ENCODE measurements at places on chromosomes 13 and 19. TPM values are rescaled to one million over a fixed set of nuclear protein-coding genes. Genes with fewer than 3 reads are reported as not detected.

DNA sequence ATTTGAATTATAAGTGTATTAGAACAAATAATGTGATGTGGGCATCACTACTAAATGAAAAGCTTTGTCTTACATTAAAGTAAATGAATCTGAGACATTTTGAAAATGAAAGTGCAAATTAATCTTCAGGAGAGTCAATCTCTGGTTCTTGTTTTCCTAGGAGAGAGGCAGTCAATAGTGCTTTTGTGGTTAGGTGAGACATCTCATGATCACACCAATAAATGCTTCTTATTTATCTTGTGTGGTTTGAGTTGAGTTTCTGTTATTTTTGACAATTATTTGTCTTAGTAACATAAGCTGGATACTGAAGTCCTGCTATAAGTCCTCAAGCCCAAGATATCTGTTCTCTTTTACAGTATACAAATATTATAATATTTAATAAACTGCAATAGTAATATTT lies 1378.0 kb upstream of the PCDH9 start:
- H3K36me3 ChIP-seq, result no peaks in the 10 kb centered on the region
- DNase-seq, result no peak
- no peaks in the 10 kb centered on the region for H3K27me3 ChIP-seq
- no peak overlapping the region for H3K4me3 ChIP-seq
- no peak overlapping the region for H3K27ac ChIP-seq
- H3K4me1 ChIP-seq, result no peaks in the 10 kb centered on the region

DNA sequence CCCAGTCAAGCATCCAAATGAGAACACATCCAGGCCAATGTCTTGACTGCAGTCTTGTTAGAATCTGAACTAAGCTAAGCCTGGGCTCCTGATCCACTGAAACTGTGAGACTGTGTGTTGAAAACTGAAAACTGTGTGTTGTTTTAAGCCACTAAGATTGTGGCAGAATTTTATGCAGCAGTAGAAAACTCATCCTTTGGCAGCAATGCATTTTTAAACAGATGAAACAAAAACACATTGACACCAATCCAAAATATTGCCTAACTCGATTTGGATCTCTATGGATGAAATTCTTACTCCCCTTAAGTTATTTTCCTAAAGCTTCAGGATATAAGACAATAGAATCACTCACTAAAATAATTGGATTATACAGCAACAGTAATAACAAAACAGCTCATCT lies 202.3 kb upstream of the KLF12 start:
- DNase-seq, result no peak
- no peaks in the 10 kb centered on the region for H3K27me3 ChIP-seq
- H3K4me1 ChIP-seq, result no peaks in the 10 kb centered on the region
- no peak overlapping the region for H3K27ac ChIP-seq

Gene DLL3
- total RNA-seq, result 2.2 TPM

DNA sequence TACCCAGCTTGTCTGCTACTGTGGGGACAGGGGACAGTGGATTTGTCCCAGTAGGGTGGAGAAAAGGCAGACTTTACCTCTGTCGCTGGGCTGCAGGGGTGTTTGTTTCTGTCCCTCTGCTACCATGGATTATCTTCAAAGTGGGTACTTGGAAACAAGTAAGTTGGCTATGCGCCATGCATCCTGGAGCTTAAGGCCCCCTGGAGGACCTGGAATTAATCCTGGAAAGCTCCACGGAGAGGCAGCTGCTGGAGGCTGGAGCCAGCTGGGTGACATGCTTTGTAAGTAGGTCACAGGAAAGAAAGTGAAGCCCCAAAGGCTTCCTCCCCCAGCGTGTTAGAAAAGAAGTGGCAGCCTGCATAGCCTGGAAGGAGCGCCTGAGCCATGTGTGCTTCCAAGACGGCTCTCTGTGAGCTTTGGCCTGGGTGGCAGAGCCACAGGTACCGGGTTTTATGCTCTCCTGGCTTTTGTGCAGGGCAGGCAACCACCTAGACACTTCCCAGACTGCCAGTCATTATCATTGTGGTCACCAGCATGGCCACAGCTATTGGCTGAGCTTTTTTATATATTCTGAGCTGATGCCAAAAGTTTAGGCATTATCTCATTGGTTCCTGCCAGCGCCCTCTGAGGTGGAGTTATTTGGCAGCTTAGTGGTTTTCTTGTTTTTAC lies 9.5 kb downstream of the B3GLCT start:
- DNase-seq, result no peak
- H3K27ac ChIP-seq, result no peak overlapping the region
- H3K27me3 ChIP-seq, result no peaks in the 10 kb centered on the region
- H3K36me3 ChIP-seq, result no peaks in the 10 kb centered on the region

DNA sequence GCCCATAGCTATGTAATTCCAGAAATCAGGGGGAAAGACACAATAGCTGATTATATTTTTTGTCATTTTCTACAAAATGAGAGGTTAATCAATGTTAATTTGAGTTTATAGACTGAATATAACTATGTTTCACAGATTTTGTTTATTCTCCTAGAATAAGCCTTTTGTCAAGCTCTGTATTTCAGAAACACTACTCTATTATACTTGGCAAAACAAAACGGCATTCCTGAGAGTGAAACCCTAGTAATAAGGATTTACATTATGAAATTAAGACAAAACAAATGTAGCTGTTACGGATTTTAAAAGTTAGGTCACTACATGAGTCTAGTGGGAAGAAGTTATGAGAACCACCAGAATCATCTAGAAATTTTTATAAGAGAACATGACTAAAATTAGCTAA lies 334.2 kb downstream of the KLF12 start:
- no peak for DNase-seq
- H3K4me1 ChIP-seq, result peaks cover 1% of the 10 kb centered on the region
- no peak overlapping the region for H3K4me3 ChIP-seq

- no peak for DNase-seq
- H3K4me3 ChIP-seq, result no peak overlapping the region
- H3K4me1 ChIP-seq, result no peaks in the 10 kb centered on the region
- H3K27me3 ChIP-seq, result peaks cover 38% of the 10 kb centered on the region
- no peaks in the 10 kb centered on the region for H3K36me3 ChIP-seq
- no peak overlapping the region for H3K27ac ChIP-seq
Measured at GRCh38 chr13:111893071-111893606, 173.8 kb upstream of the SOX1 start.

Gene GPR18
- 6.3 TPM for total RNA-seq

DNA sequence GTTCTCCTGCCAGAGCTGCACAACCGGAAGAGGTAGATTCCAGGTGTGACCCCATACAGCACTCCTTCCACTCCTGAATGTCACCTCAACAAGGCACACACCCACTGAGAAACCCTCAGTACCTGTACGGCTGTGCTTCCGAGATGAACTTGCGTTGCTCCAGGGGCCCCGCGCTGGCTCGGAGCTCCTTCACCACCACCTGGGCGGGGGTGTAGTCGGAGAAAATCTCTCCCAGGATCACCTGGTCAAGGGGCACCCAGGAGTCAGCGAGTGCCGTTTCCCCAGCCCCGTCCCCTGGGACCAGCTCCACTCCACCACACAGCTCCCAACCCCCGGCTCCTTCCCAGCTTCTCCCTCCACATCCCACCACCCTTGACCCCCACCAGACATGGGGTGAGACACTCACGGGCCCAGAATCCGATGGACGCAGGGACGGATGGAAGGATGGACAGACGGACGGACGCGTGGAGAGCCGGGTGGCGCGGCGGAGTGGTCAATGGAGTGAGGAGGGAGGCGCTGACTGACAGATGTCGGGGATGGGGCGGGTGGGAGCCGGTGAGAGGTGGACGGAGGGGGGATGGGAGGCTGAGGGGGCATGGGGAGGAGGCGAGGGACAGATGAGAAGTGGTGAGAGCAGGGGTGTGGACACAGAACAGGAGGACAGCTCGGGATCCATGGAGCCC lies 2.8 kb downstream of the LMTK3 start:
- H3K4me3 ChIP-seq, result no peak overlapping the region
- no peaks in the 10 kb centered on the region for H3K36me3 ChIP-seq
- H3K27me3 ChIP-seq, result no peaks in the 10 kb centered on the region
- H3K4me1 ChIP-seq, result peaks cover 8% of the 10 kb centered on the region
- H3K27ac ChIP-seq, result no peak overlapping the region

DNA sequence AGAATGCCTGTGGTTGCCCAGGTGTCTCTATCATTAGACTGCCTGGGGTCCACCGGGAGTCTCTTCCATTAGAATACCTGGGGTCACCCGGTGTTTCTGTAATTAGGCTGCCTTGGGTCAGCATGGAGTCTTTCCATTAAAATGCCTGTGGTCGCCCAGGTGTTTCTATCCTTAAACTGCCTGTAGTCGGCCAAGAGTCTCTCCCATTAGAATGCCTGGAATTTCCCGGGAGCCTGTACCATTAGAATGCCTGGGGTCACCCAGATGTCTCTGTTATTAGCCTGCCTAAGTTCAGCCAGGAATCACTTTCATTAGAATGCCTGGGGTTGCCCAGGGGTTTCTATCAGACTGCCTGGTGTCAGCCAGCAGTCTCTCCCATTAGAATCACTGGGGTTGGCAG lies 1492.8 kb downstream of the UQCRFS1 start:
- no peaks in the 10 kb centered on the region for H3K4me1 ChIP-seq
- no peaks in the 10 kb centered on the region for H3K27me3 ChIP-seq
- no peak for DNase-seq

Gene NXNL1
- total RNA-seq, result not detected

DNA sequence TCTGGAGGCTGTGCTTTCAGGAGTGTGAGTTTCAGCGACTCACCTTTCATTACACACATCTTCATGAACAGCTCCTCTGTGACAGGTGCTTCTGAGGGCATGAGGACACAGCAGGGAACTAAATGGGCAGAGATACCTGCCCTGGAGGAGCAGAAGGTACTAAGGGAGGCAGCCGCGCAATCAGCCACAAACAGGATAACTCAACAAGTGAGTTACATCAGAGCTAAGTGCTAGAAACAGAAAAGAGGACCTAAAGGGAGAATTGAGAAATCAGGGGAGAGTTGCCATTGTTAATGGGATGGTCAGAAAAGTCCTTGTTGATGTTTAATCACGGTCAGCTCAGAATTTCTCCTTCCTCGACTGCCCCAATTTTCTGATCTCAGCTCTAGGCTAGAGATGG lies 42.5 kb downstream of the SYDE1 start:
- DNase-seq, result no peak
- H3K27ac ChIP-seq, result no peak overlapping the region
- no peaks in the 10 kb centered on the region for H3K36me3 ChIP-seq
- H3K27me3 ChIP-seq, result peaks cover 2% of the 10 kb centered on the region
- H3K4me3 ChIP-seq, result no peak overlapping the region
- peaks cover 4% of the 10 kb centered on the region for H3K4me1 ChIP-seq

GRCh38 chr13:76719955-76720354 lies 166.2 kb downstream of the KCTD12 start:
- H3K4me1 ChIP-seq, result no peaks in the 10 kb centered on the region
- H3K27me3 ChIP-seq, result no peaks in the 10 kb centered on the region
- no peak for DNase-seq
- no peak overlapping the region for H3K4me3 ChIP-seq
- no peak overlapping the region for H3K27ac ChIP-seq
- no peaks in the 10 kb centered on the region for H3K36me3 ChIP-seq

Gene ZNF665
- 2.3 TPM for total RNA-seq

Gene CYP2A7
- total RNA-seq, result not detected

Gene TNNI3
- not detected for total RNA-seq

DNA sequence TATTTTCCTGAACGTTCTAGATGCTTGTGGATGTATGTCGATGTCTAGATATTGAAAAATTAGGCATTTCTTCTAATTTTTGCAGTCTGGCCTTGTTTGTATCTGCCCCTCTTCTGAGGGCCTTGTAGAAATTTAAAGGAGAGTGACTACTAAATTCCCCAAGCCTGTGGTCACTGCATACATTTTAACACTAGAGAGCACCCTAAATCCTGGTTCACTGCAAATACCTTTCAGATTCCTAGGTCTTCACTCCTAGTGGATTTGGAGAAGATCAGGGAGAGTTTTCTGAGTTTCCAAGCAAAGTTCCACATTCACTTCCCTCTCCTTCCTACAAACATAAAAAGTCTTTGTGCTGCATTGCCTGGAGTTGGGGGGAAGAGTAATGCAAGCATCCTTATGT lies 1272.5 kb downstream of the OLFM4 start:
- no peak overlapping the region for H3K4me3 ChIP-seq
- H3K27me3 ChIP-seq, result no peaks in the 10 kb centered on the region
- no peaks in the 10 kb centered on the region for H3K4me1 ChIP-seq
- DNase-seq, result no peak

DNA sequence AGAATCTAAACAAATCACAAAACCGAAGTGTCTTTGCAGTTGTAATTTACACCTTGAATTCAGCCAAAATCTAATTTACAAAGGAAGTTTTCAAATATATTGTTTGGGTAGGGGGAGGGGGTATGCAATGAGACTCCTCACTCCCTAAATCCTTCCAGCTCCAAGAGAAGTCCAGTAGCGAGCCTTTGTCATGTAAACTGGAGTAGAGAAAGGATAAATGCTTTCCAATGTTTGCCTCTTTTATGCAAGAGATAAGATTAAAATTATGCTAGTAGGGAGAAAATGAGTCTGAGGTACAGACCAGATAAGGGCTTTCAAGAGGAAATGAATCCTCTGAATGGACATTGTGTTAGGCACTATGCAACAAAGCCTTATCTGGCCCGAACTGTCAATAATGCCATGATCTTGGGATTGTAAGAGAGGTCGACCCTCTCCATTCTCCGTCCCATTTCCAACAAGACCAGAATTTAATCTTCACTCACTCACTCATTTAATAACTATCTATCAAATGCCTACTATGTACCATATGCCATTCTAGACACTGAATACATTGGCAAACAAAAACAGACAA lies 199.2 kb downstream of the LACC1 start:
- H3K36me3 ChIP-seq, result no peaks in the 10 kb centered on the region
- no peak overlapping the region for H3K4me3 ChIP-seq
- DNase-seq, result no peak
- no peaks in the 10 kb centered on the region for H3K4me1 ChIP-seq

GRCh38 chr19:29501816-29502580 lies 23.8 kb upstream of the VSTM2B start:
- H3K27me3 ChIP-seq, result no peaks in the 10 kb centered on the region
- H3K36me3 ChIP-seq, result no peaks in the 10 kb centered on the region
- DNase-seq, result no peak
- no peaks in the 10 kb centered on the region for H3K4me1 ChIP-seq
- H3K27ac ChIP-seq, result no peak overlapping the region

- no peak overlapping the region for H3K4me3 ChIP-seq
- DNase-seq, result no peak
- H3K36me3 ChIP-seq, result no peaks in the 10 kb centered on the region
- H3K27me3 ChIP-seq, result no peaks in the 10 kb centered on the region
- no peak overlapping the region for H3K27ac ChIP-seq
- no peaks in the 10 kb centered on the region for H3K4me1 ChIP-seq
Measured at GRCh38 chr13:91050970-91051369, 296.5 kb upstream of the MIR17HG start.

DNA sequence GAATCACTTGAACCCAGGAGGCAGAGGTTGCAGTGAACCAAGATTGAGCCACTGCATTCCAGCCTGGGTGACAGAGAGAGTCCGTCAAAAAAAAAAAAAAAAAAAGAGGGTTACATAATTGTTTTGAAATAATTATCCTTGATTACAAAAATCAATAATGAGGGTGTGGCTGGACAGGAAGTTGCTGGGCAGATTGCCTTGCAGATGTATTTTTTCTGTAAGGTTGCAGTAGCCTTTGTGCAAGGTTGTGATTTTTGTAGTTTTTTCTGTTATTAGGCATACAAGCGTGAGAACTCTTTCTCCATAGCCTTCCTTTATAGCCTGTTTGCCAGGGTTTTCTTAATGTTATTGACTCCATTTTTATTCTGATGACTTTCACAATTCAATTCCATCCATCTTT lies 40.7 kb upstream of the SIN3B start:
- H3K4me3 ChIP-seq, result no peak overlapping the region
- no peaks in the 10 kb centered on the region for H3K36me3 ChIP-seq
- no peaks in the 10 kb centered on the region for H3K27me3 ChIP-seq
- no peak for DNase-seq
- H3K4me1 ChIP-seq, result no peaks in the 10 kb centered on the region

Measured in activated CD4-positive, alpha-beta T cell treated with anti-CD3 and anti-CD28 coated beads, Interleukin-2, amount 10 ng/mL, durations not matched to agents 24 days and 14 days (primary cell).